ENCODE measurements at places on chromosomes 7 and 10.

GRCh38 chr10:18293536-18294510, 153.6 kb downstream of the CACNB2 start:
- ATAC-seq, result no peak

- no peak for ATAC-seq
These were observed 77.9 kb downstream of the CCDC71L start for GRCh38 chr7:106583100-106583499.

GRCh38 chr10:133351408-133352318, 4.5 kb downstream of the PRAP1 start:
- peak; percentile 10 for ATAC-seq

GRCh38 chr7:636396-636795, 90.1 kb upstream of the DNAAF5 start:
- peak; percentile 46 for ATAC-seq

GRCh38 chr7:134740376-134740775, 39.1 kb upstream of the CALD1 start:
- ATAC-seq, result no peak

DNA sequence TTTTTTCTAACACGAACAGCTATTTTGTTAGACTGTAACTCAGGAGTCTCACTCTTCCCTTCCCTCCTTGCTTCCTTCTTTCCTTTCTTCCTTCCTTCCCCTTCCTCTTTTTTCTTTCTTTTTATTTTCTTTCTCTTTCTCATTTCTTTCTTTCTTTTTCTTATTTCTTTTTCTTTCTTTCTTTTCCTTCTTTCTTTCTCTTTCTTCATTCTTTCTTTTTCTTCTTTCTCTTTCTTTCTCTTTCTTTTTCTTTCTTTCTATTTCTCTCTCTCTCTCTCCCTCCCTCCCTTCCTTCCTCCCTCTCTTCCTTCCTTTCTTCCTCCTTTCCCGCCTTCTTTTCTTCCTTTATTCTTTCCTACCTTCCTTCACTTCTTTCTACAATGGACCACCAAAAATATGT, 1443.0 kb upstream of the LRRTM3 start:
- no peak for ATAC-seq

DNA sequence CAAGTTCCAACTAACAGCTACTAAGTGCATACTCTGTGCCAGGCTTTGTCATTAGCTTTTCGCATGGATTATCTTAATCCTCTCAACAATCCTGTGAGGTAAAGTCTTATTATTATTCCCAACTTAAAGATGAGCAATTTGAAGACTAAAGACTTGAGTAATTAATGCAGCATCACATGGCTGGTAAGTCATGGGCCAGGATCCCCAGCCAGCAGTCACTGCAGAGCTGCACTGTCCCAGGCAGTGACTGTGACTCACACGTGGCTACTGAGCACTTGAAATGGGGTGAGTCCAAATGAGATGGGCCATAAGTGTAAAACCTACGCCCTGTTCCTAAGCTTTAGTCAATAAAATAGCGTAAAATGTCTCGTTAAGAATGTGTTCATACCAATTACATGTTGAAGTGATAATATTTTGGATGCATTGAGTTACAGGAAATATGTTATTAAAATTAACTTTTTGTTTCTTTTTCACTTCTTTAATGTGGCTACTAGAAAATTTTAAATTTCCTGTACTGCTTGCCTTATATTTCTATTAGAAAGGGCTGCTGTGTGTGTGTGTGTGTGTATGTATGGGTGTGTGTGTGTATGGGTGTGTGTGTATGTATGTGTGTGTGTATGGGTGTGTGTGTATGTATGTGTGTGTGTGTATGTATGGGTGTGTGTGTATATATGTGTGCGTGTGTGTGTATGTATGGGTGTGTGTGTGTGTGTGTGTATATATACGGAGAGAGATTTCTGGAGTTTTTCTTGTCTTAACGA, 756.3 kb downstream of the AUTS2 start:
- ATAC-seq, result no peak

DNA sequence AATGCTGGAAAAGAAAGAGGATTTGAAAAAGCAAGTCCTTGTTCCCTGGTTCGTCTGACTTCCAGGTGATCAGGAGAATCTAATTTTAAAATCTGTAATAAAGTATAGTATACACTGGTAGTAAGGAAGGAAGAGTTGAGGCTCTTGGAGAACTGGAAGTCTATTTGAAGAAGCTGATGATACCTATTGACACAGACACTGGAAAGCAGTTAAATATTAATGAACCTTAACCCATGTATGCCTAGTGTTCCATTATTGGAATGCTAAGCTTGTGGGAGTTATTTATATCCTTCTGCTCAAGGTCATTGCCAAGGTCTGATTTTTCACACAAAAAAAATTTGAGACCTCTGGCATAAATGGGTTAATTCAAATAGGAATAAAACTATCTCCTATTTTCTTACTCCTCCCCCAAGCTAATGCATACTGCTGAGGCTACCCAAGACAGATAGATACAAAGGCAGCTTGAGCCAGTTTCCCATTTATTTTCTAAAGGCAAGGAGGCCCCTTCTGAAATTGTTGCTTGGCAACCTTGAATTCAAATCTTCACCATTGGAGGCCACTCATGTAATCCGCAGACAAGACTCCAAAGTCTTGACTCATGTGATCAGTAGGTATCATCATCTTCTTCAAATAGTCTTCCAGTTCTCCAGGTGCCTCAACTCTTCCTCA, 110.2 kb downstream of the FZD1 start:
- no peak for ATAC-seq

DNA sequence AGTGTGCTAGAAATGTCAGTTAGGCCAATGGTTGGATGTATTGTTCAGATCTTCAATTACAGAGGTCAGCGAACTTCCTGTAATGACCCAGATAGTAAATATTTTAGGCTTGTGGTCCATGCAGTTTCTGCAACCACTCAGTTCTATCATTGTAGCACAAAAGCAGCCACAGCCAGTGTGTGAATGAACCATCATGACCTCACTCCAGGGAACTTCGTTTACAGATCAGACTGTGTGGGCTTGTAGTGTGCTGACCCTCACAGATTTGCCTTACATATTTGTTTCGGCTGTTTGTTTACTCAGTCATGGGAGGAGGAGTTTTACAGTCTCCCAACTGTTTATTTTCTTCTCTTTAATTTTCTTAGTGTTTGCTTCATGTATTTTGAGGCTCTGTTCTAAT, 55.4 kb downstream of the LANCL2 start:
- ATAC-seq, result no peak

DNA sequence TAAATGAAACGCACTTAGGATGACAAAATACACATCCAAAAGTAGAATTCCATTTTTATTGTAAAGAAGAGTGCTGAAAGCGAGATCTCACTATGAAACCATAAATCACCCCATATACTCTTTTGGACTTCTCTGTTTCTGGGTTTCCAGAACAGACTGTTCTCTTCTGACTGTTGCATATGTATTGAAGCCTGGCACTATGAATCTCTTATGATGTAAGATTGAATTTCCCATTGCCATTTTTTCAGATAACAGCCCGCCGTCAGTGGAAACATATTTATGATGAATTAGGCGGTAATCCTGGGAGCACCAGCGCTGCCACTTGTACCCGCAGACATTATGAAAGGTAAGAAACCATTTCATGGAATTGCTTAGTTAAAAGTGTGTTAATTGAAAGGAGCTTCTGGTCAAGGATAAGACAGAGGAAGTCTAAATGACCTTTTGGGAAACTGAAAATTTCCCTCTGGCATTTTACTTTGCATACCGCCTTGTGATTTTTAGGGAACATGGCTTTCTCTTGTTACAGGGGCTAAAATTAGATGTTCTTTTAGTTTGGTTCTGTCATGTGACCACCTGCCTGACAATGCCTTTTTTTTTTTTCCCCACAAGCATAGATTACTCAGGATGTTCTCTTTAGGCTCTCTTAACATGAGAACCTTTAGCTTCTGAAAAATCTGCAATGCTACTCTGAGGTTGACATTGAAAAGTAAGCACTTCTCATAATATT, 168.1 kb downstream of the ARID5B start:
- ATAC-seq, result no peak

DNA sequence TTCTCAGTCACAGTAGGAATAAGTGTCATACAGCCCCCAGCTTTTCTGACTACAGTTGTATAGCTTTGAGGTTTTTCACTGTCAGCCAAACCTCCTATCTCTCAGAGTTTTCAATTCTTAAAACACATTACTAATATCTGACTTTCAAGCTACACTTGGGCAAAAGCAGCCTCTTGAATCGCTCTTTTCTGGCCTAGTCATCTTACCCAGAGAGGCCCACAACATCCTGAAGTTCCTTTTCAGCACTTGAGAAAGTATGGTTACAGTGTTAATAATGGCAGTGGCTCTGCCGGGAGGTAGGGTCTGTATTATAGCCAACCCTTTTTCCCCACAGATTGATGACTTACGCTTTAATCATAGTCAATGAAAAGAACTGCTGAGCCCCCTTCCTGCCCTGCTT, 181.0 kb downstream of the LRRC4 start:
- no peak for ATAC-seq

GRCh38 chr10:18364987-18365775, 225.0 kb downstream of the CACNB2 start:
- ATAC-seq, result no peak

DNA sequence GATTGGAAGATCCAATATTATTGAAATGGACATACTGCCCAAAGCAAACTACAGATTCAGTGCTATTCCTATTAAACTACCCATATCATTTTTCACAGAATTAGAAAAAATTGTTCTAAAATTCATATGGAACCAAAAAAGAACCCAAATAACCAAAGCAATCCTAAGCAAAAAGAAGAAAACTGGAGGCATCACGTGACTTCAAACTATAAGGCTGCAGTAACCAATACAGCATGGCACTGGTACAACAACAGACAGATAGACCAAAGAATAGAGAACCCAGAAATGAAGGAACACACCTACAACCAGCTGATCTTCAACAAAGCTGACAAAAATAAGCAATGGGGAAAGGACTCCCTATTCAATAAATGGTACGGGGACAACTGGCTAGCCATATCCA, 765.4 kb downstream of the SORCS3 start:
- no peak for ATAC-seq

DNA sequence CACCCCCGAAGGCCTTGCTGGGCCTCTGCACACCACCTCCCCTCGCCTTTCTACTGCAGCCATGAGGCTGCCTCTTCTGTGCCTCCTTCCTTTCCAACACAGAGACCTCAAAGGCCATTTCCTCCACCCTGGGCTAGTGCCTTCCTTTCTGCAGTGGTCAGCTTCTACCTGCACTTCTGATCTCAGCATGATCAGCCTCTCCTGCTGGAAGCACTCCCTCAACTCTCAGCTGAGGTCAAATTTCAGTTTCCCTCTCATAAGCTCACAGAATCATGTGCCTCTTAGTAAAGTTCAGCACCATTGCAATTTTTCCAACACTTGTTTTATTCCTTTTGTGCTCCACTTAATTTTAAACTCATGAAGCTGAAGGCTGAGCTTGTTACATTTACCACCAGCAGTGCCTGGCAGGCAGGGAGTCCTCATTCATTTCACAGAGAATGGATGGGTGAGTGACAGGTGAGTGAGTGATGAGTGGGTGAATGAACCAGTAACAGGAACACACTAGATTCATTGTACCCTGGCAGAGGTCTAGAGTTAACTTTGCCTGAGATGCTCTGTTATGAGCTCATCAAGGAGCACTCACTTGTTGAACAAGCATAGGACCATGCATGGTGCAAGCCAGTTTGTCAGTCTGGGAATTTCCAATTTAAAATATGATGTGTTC, 124.0 kb upstream of the PRSS58 start:
- ATAC-seq, result no peak

DNA sequence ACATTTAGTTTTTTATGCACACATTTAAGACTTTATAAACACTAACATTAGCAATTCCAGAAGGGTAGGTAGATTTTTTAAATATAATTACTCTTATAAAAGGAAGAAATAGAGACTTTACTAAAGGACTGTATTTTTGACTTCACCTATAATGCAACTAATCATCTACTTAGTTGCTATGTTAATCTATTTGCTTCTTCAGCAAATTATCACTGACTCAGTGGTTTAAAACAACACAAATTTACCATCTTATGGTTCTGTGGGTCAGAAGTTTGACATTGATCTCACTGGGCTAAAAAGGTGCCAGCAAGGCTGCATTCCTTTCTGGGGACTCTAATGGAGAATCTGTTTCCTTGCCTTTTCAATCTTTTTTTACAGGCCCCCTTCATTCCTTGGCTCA, 7.6 kb downstream of the MTERF1 start:
- no peak for ATAC-seq

- no peak for ATAC-seq
These were observed 285.6 kb upstream of the POM121L12 start for GRCh38 chr7:52749880-52750279.

DNA sequence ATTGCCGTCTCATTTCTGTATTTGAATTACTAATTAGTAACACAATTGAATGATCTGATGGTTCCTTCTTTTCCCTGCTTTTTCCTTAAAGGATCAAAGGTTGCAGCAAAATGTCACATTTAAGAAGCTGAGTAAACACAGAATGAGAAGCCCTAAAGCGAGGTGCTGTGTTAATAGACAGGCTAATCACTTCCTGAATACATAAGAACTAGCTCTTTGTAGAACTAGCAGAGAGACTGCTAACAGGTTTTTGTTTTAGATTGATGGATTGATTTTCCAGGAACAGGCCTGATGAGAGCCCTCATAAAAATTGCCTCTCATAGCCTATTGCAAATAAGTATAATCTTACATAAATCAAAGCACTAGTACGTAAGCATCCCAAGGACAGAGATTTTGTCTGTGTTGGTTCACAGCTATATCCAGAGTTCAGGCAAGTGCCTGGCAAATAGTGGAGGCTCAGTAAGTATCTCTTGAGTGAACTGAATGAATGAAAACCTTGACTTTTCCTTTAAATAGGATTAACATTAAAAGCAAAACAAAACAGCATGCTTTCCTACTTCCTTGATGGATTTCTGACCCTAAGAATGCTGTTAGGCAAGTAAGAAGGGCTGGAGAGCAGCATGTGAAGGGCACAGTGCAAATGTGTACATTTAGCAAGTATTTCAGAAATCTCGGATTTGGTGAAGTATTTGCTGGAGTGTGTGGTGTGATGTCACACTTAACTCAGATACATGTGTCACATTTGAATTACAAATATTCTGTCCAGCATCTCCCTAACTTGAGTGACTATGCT, 3.3 kb downstream of the TMEM229A start:
- ATAC-seq, result no peak

DNA sequence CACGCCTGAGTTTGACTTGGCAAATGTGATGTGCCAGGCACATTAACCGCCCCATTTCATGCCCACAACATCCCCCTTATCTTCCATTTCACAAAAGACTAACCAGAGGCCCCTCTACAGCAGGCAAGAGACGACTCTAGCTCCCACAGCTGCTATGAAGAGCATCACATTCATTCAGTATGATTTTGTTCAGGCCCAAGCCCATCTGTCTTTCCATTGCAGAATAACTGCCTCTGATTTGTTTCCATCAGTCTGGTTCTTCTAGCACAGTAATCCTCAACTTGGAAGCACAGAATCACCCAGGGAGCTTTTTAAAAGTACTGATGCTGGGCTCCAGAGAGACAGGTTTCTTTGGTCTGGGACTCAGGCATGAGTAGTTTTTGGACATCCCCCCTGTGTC, 169.7 kb downstream of the NEURL1 start:
- ATAC-seq, result no peak

- ATAC-seq, result no peak
These were observed 76.9 kb upstream of the KCNIP2 start for GRCh38 chr10:101920546-101920945.

All from SK-N-SH treated with all-trans-retinoic acid at 6 μM for 48 hours (cell line).